ENCODE measurements at places on chromosomes 4 and X.

DNA sequence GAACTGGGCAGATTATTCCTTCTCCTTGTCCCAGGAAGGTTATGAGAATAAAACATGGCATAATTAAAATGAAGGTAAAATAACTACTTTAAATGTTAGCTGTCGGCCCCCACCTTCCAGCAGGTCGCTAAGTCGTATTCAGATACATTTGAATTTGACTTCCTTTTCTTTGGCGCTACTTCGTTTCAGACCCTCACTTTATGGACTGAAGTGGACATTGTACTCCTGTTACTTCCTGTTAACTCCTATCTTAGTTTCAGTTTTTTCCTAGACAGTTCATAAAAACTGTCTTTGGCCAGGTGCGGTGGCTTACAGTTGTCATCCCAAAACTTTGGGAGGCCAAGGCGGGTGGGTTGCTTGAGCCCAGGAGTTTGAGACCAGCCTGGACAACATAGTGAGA is 5.7 kb downstream of the SYAP1 start:
- no peak for DNase-seq

DNA sequence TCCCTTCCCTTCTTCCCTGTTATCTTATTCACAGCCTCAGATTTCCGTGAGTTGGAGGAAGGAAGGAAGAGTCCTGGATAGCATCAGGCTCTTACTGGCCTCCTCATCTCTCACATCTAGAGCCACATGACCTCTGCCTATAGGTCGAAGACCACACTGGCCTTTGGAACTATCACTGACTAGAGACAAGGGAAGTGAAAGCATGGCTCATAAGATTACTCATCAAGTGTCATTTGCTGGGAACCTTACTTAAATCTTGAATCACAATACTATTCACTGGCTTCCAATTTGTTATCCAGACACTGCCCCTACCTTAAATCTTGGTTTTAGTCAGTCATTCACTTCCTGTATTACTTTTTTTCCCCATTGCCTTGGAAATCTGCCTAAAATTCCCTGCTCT is 61.6 kb upstream of the MTMR8 start:
- no peak for DNase-seq

GRCh38 chr4:97359826-97360225 is 783.5 kb downstream of the STPG2 start:
- no peak for DNase-seq

GRCh38 chr4:57071326-57071725 is 38.9 kb downstream of the IGFBP7 start:
- DNase-seq: no peak

DNA sequence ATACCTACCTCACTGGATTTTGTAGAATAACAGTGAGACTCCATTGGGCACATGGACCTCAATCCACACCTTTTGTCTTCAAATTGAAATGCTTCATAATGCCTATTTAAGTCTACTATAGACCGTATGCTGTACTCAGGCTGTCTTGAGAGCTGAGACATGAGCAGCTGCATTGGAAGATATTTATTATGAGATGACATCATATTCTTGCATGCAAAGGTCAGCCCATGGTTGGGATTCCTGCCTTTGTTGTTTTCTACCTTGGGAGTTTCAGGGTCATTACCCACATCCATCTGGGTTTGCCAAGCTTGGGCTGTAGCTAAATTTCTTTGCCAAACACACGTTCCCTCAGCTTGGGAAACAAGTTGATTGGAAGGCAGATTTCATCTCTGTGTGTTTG is 33.2 kb upstream of the MAMLD1 start:
- DNase-seq: no peak

DNA sequence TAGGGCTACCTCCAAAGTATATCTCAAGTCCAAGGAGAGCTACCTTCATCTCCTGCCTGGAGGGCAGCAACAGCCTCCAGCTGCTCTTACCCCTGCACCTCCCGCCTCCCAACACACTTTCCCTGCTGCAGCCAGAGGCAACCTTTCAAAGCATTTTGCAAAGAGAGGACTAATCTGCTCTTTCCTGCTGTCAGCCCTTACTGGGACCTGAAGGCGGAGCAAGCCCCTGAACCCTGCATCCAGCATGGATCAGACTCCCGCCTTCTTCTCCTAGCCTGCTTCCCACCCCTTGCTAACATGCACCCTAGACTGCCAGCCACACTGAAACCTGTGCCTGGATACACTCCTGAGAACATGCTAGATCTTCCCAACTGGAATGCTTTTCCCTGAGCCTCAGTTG is 37.7 kb upstream of the VMA21 start:
- no peak for DNase-seq

GRCh38 chr4:68183417-68183816 is 53.7 kb upstream of the TMPRSS11F start:
- no peak for DNase-seq

Data from retina (tissue), 1 donor.